Stimulated activated CD8-positive, alpha-beta memory T cell treated with anti-CD3 and anti-CD28 coated beads, Interleukin-7, amount 100 ng/mL, for 1 hour (primary cell): ENCODE measurements at places on chromosomes 1 and 21.

GRCh38 chr1:218339267-218339831 lies 5.8 kb upstream of the TGFB2 start:
- DNase-seq: no peak

GRCh38 chr1:199122532-199123311 lies 483.9 kb downstream of the PTPRC start:
- DNase-seq: no peak

DNA sequence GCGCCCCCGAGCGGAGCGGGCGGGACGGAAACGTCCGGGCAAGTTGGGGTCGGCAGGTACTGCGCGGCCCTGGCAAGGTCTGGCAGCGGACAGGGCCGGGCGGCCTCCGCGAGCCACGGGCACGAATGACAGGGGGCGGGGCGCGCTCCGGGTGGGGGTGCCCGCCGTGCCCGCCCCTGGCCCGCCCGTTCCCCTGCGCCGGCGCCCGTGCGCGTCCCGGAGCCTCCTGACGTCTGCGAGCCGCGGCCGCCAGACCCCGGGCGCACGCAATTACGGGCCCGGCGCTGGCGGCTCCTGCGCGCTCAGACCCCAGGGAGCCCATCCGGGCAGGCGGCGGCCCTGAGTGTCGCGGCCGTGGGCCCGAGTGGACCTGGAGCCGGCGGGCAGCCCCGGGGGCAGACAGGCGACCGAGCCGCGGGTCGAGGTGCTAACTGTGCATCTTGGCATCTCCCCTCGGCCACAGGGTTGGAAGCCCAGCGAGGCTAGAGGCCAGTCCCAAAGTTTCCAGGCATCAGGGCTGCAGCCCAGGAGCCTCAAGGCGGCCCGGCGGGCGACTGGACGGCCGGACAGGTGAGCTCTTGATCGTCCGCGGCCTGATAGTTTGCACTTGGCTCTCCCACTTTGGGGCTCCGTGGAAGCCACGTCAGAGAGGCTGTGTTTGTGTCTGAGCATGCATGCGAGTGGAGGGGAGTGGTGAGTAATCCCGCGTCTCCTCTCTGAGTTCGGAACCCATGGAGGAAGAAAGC lies 918 bp downstream of the MIB2 start:
- DNase-seq: no peak

DNA sequence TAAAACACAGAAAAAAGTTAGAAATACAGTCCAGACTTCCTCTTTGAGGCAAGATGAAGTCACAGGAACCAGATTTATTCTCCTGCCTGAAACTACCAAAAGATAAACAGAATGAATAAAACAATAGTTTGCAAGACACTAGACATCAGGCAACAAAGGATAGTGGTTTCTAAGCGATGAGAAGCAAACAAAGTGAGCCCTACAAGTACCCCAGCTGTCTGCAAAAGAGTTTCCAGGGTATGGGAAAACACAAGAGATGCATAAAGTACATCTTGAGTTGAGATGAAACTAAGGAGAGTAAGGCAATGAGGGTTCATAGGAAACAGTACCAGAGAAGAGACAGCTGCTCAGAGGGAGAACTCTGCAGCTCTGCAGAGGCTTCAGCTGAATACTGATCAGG lies 83.3 kb upstream of the COL24A1 start:
- no peak for DNase-seq

GRCh38 chr1:186187601-186188000 lies 187.5 kb downstream of the TPR start:
- no peak for DNase-seq

GRCh38 chr1:60903591-60903990 lies 178.8 kb upstream of the NFIA start:
- no peak for DNase-seq

- DNase-seq: no peak
Measured at GRCh38 chr21:45043541-45044020, 30.8 kb upstream of the ADARB1 start.

GRCh38 chr1:81802707-81803430 lies 2.1 kb downstream of the ADGRL2 start:
- DNase-seq: no peak

DNA sequence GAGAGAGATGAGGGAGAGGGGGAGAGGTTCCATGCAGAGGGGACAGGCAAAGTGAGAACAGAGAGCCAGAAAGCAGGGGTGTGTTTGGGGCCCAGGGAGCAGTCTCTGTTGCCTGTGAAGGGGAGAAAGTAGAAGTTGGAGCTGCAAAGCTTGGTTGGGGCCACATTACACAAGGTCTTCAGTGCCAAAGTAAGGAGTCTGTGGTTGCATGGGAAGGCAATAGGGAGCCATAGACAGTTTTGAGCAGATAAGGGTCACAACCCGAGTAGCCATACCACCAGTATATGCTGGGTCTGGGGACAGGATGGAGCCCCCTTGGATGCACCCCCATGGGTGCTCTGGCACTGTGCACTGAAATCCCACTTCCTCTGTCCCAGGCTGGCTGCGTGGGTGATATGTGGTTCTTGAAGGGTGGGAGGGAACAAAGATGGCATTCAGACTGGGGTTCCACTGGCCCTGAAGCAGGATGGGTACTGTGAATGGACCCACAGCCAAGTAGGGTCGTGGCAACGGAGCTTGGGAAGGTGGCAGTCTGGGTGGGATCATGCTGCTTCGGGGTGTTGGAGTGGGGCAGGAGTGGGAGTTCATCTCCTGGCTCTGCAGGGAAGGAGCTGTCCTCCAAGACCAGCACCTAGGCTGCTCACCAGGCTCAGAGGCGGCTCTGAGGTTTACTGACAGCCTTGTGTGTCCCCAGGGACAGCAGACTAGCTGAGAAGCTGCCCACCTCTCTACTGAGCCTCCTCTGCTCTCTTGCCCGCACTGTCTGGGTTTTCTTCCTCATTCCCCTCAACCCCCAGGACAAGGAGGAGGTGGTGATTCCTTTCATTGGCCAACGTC lies 12.1 kb downstream of the DRAXIN start:
- no peak for DNase-seq

GRCh38 chr1:167442142-167442848 lies 76.0 kb downstream of the CD247 start:
- peak; percentile 64 for DNase-seq
